SW 1271 (cell line): ENCODE measurements at places on chromosomes 12 and 14.

- DNase-seq: no peak
Observed at GRCh38 chr14:87879389-87879788, 113.6 kb downstream of the GALC start.

DNA sequence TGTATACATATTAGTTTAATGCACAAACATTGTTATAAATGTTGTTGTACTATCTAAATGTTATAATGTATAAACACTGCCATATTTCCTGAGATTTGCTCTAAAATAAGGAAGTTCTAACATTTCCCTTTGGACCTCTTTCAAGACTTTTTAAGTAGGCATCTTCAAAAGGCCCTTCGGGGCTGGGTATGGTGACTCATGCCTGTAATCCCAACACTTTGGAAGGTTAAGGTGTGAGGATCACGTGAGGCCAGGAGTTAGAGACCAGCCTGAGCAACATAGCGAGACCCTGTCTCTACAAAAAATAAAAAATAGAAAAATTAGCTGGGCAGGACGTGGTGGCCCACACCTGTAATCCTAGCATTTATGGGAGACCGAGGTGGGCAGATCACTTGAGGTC, 35.5 kb downstream of the FBLN5 start:
- no peak for DNase-seq

DNA sequence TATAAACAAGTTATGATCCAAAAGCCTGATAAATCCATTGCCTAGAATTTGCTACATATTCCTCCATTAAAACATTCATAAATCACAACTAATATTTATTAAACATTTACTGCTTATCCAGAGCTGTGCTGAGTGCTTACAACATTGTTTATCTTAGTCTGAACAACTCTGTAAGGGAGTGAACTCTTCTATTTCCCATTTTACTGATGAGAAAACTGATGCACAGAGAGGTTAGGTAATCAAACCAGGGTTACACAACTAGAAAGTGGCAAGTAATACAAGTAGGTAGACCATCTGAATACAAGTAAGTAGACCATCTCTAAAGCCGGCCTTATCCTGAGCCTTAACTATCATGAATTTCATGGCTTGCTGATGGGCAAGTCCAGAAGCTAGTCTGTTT, 39.5 kb downstream of the WASHC3 start:
- DNase-seq: no peak

DNA sequence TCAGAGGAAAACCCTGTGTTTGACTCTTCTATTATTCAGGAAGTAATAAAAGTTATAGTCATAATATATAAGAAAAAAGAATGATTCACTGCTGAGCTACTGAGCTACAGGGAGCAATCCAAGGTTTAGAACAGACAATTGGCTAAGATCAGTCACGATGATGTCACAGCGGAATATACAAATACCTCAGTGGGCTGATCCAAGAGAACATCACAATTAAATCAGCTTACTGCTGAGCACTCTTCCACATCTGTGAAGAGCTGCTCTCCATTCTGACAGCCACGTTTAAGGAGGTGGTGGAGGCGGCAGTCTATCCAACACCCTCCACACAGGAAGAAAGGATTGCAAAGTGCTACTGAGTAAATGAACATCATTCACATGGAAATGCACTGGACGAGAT, 271.0 kb downstream of the APAF1 start:
- DNase-seq: no peak

GRCh38 chr12:83527810-83528209, 841.1 kb downstream of the TMTC2 start:
- no peak for DNase-seq

DNA sequence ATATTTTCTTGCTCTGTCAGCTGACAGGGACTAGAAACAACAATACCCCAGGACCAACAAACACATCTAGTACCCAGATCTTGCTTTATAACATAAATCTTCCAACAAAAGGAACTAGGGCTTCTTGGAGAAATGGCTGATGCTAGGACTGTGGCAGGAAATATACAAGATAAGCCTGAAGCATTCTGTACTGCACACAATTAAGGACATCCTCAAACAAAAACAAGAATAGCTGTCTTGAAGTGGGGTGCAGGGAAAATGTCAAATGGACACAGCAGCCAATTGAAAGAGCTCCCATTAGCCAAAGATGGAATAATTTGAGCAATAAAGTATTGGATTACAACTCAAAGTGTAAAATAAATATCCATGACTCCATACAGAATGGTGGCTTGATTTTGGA, 50.0 kb downstream of the LGMN start:
- no peak for DNase-seq

DNA sequence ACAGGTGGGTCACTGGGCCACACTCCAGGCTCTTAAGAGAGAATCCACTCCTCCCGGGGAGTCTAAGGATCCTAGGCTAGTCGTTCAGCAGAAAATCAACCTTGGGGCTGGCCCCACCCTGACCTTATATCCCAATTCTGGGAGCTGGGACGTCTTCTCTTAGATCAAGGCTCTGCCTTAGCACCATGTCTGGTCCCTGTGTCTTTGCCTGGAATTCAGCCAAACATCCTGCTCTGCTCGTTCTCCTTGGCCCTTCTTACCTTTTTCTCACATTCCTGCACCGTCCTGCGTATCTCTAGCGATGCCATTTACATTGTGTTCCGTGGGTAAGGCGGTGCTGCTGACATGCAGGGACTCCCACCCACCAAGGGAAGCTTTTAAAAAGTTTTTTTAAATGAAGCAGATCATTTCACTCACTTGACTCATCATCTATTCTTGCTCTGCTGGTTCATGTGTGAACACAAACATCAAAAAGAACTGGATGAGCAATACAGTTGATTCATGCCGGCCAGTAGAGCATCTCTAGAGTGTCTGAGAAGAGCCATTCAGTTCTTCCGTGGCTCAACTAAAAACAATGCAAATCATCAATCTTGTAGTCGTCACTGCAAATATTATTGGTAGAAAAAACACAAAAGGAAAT, 50.2 kb downstream of the KCNK13 start:
- no peak for DNase-seq

- no peak for DNase-seq
Observed at GRCh38 chr12:129779033-129779432, 124.8 kb downstream of the TMEM132D start.

GRCh38 chr14:34013721-34014060, 62.8 kb upstream of the EGLN3 start:
- DNase-seq: no peak

- DNase-seq: no peak
Observed at GRCh38 chr12:100632445-100632892, 59.0 kb downstream of the GAS2L3 start.

GRCh38 chr12:43325786-43326185, 226.2 kb downstream of the ADAMTS20 start:
- no peak for DNase-seq

- no peak for DNase-seq
Observed at GRCh38 chr14:43041976-43042375, 1435.3 kb downstream of the LRFN5 start.

DNA sequence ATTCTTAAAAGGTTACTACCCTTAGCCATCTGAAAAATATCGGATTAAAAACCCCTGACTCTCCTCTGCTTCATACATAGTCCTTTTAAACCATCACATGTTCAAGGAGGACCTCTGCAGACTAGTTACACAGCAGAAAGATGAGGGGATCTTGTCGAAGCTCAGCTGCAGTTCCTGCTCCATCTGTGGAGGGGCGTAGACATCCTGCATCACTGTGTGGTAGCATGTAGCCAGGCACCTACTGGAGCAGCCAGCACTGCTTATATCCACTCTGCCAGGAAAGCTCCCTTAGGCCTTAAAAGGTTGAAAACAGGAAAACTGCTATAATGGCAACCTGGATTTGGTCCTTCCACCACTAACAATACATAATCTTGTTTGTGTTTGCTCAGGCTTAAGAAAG, 57.6 kb upstream of the STRN3 start:
- DNase-seq: no peak

DNA sequence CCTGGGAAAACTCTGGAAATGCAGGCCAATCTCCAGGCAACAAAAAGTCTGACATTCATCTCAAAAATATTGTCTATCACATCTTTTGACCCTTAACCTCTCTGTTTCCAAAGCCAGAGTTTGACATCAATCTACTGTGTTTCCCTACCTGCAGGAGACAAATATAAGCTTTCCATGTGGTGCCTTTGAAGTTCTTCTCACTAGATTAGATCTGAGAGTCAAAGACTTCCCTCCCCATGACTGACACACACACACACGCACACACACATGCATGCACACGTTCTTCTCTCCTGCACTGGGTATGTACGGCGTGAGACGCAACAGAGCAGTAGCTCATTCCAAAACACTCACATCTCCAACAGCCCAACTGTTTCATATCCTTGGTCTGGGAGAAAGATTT, 8.1 kb upstream of the ITPR2 start:
- DNase-seq: no peak

GRCh38 chr12:9588749-9589148, 19.0 kb downstream of the KLRB1 start:
- DNase-seq: no peak

GRCh38 chr14:80628547-80628946, 313.0 kb downstream of the CEP128 start:
- DNase-seq: no peak
